ENCODE measurements at places on chromosomes 11 and 22. TPM values are rescaled to one million over a fixed set of nuclear protein-coding genes. Genes with fewer than 3 reads are reported as not detected.

DNA sequence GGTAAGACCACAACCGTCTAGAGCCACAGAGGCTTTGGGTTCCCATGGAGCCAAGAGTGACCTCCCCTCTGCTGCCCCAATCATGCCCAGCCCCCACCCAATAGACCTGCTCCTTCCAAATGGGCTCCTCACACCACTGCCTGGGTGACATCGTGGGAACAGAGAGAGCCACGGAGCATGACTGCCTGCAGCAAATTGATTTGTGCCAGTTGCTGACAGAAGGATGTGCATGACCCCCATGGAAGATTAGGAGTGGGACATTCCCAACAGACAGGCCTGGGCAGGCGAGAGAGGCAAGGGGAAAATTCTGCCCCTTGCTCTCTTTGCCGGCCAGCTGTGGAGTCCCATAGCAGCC, 88.5 kb downstream of the TENM4 start:
- no peak for DNase-seq

- DNase-seq: no peak
Observed at GRCh38 chr11:105825141-105825540, 196.9 kb downstream of the MSANTD4 start.

DNA sequence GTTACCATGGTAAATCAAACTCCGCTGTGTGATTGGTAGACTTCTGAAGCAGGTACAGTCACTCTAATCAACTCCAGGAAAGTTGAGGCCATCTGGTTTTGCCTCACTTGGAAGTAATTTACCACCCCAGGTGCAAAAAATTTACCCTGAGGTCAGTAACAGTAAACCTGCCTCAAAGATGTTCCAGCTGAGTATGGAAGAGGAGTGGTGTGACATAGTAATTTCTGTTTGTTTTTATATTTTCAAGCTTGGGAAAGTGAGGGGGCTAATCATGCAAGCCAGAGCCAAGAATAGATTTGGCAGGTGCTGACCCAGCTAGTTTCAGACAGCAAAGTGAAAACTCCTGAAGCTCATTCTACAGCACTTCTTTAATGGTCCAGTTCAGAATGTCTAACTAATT, 691.6 kb downstream of the NTM start:
- no peak for DNase-seq

DNA sequence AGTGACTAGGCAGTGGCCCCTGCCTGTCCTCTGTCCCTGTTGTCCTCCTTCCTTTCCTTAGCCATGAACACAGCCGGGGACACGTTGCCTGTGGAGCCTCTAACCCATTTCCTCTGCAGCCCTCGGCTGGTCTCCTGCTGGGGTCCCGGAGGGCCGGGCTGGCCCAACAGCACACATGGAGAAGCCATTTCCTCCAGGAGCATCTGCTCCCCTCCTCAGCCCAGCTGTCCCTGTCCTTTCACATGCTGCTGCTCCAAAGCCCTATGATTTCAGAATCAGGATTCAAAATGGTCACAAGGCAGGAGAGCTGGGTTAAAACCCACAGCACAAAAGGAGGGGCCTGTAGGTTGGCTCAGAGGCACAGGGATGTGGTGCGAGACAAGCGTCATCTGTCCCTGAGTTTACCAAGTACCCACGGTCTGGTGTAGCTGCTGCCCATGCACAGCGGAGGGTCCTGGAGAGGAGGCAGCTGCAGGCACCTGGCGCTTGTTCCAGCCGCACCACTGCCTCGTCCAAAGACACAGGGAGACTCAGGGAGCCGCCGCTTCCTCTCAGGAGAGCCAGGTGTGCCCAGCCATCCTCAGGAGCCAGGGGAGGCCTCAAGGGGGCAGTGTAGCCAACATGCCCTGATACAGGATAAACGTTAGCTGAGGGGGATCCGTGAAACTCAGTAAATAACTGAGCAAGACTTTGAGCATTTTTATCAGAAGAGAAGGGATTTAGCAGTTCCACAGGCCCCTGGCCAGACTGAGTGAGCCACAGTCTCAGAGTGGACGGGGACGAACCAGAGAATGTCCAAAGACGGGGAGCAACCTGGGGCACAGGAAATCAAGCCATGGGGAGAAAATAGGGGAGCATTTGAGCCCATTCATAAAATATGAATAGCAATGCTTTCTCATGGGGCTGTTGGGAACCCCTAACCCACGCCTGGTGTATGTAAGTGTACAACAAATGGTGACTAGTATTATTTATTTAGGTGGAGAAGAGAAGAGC, 3.9 kb upstream of the VSIG10L2 start:
- peak; percentile 48 for DNase-seq

DNA sequence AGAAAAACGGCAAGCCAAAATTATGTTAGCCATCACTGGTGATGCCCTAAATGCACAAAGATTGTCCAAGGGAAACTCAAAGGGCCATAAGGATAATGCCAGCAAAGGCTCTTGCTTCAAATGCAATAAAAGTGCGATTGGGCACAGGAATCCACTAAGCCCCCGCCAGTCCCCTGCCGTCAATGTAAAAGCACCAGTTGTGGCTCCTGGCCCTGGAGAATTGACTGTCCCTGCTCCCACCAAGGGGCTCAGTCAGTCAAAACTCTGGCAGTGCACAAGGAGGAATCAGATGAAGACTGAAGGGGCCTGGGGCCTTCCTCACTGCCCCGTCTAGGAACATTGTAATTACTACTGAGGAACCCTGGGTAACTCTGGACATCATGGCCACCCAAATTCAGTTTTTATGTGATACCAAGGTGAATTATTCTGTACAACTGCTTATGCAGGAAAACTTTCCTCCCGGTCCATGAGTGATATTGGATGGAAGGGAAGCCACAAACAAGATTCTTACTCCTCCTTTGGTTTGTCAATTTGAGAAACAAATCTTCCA, 85.6 kb downstream of the PIWIL4 start:
- DNase-seq: no peak

Gene IGSF22
- 4.1 TPM for total RNA-seq

Gene MYOD1
- total RNA-seq: not detected

Gene DRD4
- total RNA-seq: 2.6 TPM

Gene CNGA4
- 0.26 TPM for total RNA-seq

Measured in ureter (tissue), 1 donor.